ENCODE measurements at places on chromosomes 1 and 21.

DNA sequence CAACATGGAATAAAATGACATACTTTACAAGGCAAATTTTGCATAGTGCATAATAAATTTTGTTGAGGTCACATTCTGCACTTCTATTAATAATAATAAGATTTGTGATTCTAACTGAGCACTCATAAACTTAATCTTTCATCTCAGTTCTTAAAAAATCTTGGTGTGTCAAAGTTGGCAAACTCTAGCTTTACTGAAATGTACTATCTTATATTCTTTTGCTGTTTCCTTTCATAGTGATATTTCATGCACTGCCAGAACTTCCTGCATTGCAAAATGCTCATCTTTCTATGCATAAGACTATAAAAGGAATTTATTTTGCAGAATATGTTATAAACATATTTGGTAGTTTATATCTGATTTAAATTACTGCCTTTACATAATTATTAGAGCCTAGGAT lies 797.6 kb downstream of the ADGRL2 start:
- no peak for DNase-seq
- no peaks in the 10 kb centered on the region for H3K36me3 ChIP-seq
- H3K27ac ChIP-seq: no peak overlapping the region
- H3K4me3 ChIP-seq: no peak overlapping the region

DNA sequence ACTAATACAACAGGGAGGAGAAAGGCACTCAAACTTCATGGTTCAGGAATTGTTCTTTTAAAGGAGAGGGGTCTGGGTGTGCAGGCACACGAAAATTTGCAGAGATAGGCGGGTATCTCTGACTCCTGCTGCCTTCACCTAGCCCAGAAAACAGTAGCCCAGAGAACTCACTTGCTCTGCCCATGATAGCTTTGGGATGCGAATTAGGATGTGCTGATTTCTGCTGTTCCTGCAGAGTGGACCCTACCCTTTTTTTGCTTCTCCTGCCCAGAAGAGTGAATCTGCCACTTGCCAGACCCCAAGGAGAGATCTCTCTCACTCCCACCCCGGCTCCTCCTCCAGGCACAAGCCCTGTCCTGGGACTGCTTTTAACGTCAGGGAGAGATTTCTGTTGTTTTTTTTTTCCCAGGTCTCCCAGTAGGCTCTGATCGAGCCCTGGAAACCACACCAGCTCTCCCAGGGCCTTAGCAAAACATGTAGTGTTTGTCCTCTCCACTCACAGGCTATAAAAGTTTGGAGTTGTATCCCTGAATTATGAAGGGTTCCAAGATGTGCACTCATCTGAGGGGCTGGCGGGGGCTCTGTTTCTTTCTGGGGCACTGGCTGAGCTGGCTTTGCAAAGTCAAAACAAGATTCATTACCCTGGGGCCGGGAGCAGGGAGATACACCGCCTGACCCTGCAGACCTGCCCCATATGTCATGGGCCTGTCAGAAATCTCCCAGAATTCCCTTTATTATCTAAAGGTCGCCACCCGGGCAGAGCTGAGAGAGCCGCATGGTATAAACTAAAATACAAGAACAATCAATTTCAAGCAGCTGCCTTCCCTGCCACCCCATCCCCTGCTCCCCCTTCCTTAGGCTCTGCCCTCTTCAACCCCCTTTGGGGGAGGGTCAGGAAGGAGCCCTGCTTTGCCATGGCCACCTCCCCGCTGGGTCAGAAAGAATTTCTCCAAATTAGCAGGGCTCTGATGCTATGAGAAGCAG lies 17.9 kb downstream of the PLXNA2 start:
- H3K27me3 ChIP-seq: no peaks in the 10 kb centered on the region
- no peak for DNase-seq
- no peak overlapping the region for H3K4me3 ChIP-seq
- H3K4me1 ChIP-seq: peaks cover 30% of the 10 kb centered on the region
- no peak overlapping the region for H3K27ac ChIP-seq
- H3K36me3 ChIP-seq: no peaks in the 10 kb centered on the region

DNA sequence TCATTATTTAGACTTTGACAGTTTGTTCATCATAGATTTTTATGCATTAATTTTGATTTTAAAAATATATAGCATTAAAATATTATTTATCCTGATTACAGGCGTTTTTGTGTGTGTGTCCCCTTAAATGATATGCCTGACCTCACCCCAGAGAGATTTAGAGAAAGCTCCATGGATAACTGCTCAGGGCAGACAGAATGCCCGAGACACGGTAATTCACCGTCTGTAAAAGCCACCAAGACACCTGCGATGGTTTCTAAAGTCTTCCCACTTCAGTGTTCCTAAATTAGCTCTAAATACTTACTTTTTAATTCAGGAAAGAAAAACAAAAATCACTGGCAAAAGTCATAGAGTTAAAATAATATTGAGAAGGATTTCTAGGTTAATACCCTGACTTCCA lies 350.6 kb upstream of the RUNX1 start:
- H3K27ac ChIP-seq: no peak overlapping the region
- H3K4me1 ChIP-seq: no peaks in the 10 kb centered on the region
- no peaks in the 10 kb centered on the region for H3K27me3 ChIP-seq
- no peaks in the 10 kb centered on the region for H3K36me3 ChIP-seq
- DNase-seq: no peak
- H3K4me3 ChIP-seq: no peak overlapping the region

DNA sequence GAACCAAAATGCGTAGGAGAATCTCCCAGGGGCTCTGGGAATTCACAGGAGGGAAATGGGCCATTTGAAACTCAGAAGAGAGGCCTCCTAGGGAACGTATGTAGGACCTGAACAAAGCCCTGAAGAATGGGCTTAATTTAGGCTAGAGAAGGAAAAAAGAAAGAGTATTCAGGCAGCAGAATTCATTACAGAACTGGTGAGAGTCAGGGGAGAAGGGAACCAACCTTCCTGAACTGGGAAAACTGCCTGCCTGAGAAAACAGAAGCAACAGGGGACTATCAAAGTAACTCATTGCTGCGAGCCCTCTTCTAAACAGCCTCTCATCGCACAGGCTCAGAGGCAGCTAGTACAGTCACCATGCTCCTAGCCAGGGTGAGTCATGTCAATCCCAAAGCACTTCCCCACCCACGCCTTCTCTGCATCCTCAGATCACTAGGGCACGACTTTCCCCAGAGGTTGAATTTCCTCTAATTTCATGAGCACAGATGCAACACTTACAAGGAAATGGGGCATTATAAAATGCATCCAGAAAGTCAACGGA lies 98.1 kb downstream of the ADSS2 start:
- H3K36me3 ChIP-seq: no peaks in the 10 kb centered on the region
- no peak overlapping the region for H3K27ac ChIP-seq
- peak; percentile 45 for DNase-seq

DNA sequence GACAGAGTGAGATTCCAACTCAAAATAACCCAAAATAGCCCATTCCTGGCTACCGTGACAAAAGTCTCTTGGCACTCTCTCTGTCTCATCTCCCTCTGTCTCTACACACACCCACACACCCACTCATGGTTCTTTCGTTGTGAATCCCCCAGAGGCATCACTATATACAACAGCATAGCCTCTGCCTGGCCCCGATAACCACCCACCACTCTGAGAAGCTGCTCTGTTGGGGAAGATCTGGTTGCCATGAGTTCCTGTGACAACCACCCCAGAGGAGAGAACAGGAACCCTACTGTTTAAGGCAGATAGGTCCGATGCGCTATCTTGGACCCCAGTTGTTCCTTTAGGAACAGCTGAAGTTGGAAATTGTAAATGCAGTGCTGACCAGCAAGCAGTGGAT lies 70.4 kb upstream of the LYST start:
- no peak overlapping the region for H3K27ac ChIP-seq
- H3K4me1 ChIP-seq: no peaks in the 10 kb centered on the region
- no peak for DNase-seq
- no peak overlapping the region for H3K4me3 ChIP-seq

DNA sequence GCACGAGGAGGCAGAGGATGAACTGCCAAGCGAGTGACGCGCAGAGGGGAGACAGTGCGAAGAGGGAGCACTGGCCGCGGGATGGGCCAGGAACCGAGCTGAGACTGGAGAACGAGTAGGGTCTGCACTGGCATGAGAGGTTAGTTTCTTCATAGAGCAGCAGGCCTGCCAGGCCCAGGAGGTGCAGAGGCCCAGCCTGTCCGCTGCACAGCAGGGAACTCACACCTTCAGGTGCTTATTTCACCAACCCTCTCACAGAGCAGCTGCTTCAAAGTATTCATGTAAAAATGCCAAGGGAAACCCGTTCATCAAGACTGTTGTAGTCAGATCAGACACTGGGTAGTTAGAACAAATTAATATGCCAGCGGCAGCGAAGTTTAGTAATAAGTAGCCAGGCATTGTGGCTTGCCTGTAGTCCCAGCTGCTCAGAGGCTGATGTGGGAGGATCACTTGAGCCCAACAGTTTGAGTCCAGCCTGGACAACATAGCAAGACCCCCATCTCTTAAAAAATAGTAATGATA lies 144.5 kb downstream of the SLC45A1 start:
- no peak overlapping the region for H3K4me3 ChIP-seq
- H3K27me3 ChIP-seq: no peaks in the 10 kb centered on the region
- no peak overlapping the region for H3K27ac ChIP-seq
- peaks cover 26% of the 10 kb centered on the region for H3K4me1 ChIP-seq
- H3K36me3 ChIP-seq: no peaks in the 10 kb centered on the region

DNA sequence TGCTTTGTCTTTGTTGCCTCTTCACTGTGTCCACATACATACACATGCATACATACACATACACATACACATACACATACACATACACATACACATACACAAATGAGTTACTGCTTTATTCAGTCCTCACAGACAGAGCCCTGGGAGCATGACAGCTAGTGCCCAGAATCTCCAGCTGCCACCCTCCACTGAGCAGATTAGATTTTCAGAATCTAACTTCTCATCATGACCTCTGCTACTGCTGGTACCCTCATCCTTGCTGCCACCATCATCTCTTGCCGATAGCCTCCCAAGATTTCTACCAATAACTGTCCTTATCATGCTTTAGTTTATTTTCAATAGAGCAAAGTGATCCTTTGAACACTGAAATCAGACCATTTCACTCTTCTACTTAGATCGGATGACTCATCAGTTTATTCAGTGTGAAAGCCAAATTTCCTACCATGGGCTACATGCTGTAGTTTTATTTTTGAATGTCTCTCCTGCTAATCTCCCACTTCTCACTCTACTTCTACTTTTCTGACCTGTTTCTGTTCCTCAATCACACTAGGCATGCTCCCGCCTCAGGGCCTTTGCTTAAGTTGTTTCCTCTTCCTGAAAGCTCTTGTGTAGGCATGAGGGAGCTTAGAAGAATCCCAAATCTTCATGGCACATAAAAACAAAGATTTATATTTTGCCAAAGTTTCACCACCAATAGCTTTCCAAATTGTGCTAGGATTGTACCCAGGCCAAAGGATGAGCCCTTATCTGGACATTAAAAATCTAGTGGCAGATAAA lies 43.0 kb downstream of the ATP6V1G3 start:
- no peaks in the 10 kb centered on the region for H3K36me3 ChIP-seq
- no peak overlapping the region for H3K27ac ChIP-seq
- H3K4me3 ChIP-seq: no peak overlapping the region
- no peaks in the 10 kb centered on the region for H3K4me1 ChIP-seq
- H3K27me3 ChIP-seq: no peaks in the 10 kb centered on the region

DNA sequence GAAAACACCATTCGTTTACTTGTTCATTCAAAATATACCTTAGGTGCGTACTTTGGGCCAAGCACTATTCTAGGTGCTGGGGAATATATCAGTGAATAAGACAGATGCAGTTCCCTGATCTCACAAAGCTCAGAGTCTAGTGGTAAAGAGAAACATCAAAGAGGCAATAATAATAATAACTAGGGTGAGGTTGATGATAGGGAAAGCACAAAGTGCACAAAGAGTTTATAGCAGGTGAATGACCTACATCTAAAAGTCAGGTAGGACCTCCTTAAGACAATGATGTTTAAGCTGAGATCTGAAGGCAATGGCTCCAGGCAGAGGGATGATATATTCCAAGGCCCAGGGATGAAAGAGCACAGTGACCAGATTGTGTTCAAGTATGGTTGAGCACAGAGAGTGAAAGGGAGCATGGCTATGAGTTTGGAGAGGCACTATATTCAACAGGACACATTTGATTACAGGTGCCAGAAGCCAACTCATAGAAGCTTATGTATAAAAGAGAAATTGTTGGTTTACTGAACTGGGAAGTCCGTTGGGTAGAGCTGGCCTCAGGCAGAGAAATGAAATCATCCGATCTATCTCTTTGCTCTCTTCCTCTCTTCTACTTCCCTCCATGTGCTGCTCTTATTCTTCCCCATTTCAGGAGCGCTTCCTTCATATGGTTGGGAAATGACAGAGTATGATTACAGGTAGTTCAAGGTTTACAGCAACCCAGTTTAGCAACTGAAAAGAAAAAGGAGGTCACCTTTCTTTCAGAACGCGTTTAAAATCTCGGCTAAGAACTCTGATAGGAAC lies 23.0 kb upstream of the CCT8 start:
- H3K36me3 ChIP-seq: no peaks in the 10 kb centered on the region
- no peak for DNase-seq
- H3K27ac ChIP-seq: no peak overlapping the region
- H3K4me1 ChIP-seq: peaks cover 6% of the 10 kb centered on the region

All from pancreas (tissue), 10 donors.